Left renal pelvis (tissue), 4 donors: ENCODE measurements at places on chromosomes 16 and 17. TPM values are rescaled to one million over a fixed set of nuclear protein-coding genes. Genes with fewer than 3 reads are reported as not detected.

GRCh38 chr16:81694494-81695280 is 84.4 kb upstream of the PLCG2 start:
- DNase-seq, result no peak

DNA sequence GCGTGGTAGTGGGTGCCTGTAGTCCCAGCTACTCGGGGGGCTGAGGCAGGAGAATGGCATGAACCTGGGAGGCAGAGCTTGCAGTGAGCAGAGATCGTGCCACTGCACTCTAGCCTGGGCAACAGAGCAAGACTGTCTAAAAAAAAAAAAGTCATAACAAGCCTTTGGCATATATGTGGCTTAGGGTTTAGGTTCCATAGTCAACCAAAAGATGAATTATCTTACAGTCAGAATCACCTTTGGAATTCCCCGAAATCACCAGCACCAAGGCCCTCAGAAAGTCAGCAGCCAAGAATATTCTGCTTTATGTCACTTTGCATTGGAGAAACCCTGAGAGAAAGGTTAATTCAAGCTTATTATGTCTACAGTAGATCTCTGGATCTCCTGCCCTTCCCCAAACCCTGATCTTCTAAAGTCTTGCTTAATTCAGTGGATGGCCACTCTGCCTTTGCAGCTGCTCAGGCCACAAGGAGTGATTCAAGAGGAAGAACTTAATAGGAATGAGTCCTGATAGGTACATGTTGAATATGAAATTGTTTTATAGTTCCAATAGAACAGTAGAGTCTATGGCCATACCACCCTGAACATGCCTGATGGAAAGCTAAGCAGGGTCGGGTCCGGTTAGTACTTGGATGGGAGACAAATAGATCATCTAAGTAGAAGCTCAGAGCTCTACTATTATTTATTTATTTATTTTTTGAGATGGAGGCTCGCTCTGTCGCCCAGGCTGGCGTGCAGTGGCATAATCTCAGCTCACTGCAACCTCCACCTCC is 196.0 kb upstream of the CACNG5 start:
- no peak for DNase-seq

DNA sequence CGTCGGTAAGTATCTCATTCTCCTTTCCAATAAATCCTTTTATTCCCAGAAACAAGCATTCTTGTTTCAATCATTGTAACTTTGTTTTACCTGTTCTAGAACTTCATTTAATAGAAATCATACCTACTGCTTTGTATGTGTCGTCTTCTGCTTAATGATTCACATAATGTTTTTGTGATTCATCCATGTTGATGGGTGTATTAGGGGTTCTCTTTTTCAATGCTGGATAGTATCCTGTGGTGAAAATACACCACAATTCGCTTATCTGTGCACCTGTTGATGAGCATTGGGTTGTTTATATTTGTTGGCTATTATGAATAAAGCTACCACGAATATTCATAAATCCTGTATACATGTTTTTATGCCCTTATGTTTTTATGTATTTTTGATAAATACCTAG is 703.2 kb downstream of the MAF start:
- no peak for DNase-seq

GRCh38 chr16:53556521-53556920 is 53.5 kb upstream of the AKTIP start:
- no peak for DNase-seq

DNA sequence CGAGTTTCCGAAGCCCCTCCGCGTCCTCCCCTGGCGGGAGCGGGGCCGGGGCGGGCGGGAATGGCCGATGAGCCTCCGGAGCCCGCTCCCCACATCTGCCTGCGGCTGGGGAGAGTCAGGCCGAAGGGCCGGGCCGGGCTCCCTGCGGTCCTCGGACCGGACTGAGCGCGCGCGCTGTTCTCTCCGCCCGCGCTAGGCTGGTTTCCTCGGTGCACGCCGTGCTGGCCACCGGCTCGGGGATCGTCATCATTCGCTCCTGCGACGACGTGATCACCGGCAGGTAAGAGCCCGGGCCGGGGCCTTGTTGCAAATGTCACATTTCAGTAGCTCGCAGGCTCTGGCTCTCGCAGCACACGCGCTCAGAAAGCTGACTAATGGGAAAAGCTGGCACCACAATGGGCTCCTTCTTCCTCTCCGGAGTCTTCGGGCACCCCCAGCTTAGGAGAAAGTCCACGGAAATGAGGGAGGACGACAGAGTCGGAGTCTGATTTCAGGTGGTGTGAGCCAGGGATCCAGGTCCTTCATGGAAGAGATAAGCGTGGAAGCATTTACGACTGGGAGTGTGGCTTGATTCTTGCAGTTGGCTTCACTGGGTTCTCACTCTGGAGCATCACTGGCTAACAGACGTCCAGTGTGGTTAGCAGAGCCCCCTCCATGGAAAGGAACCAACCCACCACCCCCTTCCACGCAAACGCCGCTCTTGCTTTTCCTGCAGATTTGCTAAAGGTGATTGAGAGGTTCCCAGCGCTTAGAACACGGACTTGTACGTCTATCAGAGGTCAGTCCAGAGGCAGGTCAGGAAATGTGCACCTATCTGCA is 715 bp downstream of the TLCD3A start:
- DNase-seq, result no peak

- no peak for DNase-seq
Measured at GRCh38 chr17:34182036-34182803, 72.9 kb upstream of the CCL2 start.

GRCh38 chr17:372157-373152 is 19.8 kb upstream of the RPH3AL start:
- no peak for DNase-seq

DNA sequence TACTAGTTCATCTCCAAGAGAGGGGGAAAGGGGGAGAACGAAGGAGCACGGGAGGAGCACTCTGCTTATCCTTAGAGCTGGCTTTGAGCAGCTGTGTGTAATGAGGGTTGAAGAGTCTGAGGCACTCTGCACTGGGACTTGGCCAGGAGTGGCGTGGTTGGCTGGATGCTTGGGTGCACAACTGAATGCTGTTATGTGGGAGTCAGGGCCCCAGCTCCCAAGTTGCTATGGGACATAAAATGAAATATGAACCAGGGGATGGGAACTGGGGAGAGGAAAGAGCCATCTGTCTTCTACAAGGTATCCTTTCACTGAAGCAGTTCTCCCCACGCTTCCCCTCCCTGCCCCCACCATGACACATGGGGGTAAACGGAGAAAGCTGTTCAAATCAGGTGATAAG is 105.9 kb upstream of the ANKFN1 start:
- peak; percentile 52 for DNase-seq

Gene C17orf50
- not detected for polyA plus RNA-seq

GRCh38 chr17:19513897-19514488 is 19.7 kb upstream of the SLC47A1 start:
- DNase-seq, result no peak

Gene CD300LF
- 0.23 TPM for polyA plus RNA-seq

- no peak for DNase-seq
Measured at GRCh38 chr16:19718624-19718965, 524 bp downstream of the IQCK start.

- no peak for DNase-seq
Measured at GRCh38 chr17:1153795-1154546, 25.8 kb downstream of the ABR start.

DNA sequence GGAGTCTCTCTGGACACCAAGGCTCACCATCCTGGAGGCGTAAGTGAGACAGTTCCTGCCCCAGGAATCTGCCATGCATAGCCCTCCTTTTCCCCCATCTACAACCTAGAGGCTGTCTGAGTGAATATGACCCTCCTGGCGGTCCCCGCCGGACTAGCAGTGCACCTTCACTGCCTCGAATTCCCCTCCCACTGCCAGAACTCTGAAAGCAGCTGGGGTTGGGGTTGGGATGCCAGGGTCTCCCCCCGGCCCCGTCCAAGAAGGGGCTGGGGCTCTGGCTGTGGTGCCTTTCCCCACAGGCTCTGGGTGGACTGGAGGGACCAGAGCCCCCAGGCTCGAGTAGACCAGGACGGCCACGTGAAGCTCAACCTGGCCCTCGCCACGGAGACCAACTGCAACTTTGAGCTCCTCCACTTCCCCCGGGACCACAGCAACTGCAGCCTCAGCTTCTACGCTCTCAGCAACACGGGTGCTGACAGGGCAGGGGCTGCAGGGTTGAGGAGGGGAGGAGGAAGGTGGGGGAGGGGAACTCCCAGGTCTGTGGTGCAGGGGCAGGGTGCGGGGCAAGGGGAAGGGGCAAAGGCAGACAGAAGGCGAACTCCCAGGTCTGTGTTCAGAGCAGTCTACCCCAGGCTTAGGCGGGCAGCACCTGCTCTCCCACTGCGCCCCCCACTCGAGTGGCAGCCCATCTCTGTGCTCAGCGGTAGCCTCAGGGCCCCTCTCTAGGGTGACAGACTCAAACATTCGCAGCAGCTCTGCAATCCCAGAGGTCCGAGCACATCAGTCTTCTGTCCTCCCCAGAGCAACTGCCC is 1.2 kb downstream of the ZACN start:
- DNase-seq, result no peak

DNA sequence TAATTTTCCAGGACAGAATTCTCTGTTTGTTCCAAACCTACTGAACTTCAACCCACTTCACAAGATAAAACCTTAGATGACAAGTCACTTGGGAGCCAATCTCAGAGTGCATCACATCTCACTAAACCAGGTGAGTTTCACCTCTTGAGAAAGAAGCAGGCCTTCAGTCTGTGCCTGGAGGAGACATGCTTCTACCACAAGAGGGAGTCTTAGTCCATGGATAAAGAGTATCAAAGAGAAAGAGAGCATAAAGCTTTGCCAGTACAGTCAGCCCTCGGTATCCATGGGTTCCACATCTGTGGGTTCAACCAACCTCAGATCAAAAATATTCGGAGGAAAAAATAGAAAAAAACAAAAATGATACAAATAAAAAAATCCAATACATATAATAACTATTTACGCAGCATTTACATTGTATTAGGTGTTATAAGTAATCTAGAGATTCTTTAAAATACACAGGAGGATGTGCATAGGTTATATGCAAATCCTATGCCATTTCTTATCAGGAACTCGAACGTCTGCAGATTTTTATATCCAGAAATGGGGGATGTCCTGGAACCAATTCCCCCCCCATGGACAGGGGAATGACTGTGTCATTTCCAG is 37.7 kb downstream of the DUSP14 start:
- peak; percentile 18 for DNase-seq

DNA sequence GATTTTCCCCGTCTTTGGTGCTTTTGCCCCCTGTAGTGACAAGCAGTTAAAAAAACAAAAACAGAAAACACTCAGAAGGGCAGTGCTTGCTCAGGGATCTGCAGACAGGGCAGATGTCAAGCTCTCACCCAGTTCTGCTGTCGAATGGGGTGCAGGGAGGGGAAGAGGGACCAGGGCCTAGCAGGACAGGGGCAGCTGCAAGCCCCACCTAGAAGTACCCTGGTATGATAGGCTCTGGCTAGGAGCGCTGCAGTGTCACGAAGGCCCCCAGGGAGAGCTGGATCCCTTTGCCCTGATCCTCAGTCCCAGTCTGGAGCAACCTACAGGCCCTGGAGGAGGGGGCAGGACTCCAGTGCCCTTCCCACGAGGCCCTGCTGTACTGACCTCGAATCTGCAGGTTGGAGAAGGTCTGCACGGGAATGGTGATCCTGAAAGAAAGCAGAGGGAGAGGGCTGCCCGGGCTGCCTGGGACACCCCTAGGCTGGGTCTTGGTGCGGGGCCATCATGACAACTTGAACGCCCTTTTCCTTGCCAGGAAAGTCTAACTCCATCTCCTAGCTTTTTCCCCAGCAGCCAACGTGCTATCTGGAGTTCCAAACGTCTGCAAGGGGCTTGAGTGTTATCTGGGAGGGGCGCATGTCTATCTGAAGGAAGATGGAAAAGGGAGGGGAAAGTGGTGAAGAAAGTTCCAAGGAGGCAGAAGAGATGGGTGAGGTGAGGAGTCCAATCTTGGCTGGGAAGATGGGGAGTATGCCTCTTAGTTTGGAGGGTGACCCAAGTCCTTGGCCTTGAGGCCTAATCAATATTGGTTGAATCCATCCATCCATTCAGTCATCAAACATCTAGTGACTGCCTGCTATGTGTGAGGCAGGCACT is 4.8 kb downstream of the GFAP start:
- no peak for DNase-seq

- no peak for DNase-seq
Measured at GRCh38 chr16:578870-579405, 9.2 kb downstream of the PIGQ start.

DNA sequence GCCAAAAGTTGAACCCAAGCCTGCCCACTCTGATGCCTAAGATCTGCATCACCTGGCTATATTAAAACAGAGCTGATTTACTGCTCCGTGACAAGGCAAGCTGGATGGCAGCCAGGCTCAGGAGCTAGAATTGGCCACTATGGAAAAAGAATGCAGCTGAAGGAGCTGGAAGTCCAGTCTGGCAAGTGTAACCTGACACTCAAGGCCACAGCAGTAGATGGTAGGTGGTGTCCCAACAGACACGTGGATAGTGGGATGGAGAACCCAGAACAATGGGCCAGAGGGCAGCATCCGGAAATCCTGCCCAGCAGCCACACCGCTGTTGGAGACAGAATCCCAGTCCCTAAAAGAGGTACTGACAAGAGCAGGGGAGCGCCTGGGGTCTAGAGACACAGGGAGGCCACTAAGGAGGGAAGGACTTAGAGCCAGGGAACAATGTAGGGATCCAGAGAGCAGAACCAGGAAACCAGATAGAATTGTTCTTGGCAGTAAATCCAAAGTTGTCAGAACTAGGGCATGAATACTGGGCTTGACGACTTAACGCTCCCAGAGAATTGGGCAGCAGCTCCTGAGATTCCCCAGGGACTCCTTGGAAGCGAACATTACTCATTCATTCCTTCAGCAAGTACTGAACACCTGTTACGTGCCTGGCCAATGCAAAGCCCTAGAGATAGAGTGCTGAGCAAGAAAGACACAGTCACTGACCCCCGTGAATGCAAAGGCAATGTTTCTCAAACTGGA is 85.7 kb downstream of the CDYL2 start:
- DNase-seq, result no peak

- DNase-seq, result no peak
Measured at GRCh38 chr17:14302091-14302430, 1.2 kb downstream of the HS3ST3B1 start.

GRCh38 chr16:30934827-30935557 is 11.6 kb downstream of the FBXL19 start:
- DNase-seq, result no peak

DNA sequence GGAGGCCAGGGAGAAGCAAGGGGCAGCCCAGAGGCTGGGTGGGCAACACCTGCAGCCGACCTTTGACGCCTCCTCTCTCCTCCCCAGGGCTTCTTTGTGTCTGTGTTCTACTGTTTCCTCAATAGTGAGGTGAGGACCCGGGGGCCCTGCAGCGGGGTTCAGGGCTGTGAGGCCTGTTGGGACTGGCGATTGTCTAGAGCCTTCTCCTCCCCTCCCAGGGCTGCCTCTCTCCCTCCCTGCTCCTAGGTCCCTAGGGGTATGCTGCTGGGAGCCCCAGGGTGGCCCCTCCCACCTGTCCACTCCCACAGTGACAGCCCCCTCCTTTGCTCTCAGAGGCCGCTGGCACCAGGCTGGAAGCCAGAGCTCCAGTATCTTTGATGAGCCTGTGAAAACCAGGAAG is 10.8 kb upstream of the SPPL2C start:
- DNase-seq, result no peak

GRCh38 chr17:40021451-40021971 is 6.3 kb downstream of the CSF3 start:
- no peak for DNase-seq
